Activated T-helper 1 cell treated with anti-CD3 and anti-CD28 coated beads, Interleukin-2, amount 50 U/mL, for 16 hours (primary cell): ENCODE measurements at places on chromosomes 1 and 21.

DNA sequence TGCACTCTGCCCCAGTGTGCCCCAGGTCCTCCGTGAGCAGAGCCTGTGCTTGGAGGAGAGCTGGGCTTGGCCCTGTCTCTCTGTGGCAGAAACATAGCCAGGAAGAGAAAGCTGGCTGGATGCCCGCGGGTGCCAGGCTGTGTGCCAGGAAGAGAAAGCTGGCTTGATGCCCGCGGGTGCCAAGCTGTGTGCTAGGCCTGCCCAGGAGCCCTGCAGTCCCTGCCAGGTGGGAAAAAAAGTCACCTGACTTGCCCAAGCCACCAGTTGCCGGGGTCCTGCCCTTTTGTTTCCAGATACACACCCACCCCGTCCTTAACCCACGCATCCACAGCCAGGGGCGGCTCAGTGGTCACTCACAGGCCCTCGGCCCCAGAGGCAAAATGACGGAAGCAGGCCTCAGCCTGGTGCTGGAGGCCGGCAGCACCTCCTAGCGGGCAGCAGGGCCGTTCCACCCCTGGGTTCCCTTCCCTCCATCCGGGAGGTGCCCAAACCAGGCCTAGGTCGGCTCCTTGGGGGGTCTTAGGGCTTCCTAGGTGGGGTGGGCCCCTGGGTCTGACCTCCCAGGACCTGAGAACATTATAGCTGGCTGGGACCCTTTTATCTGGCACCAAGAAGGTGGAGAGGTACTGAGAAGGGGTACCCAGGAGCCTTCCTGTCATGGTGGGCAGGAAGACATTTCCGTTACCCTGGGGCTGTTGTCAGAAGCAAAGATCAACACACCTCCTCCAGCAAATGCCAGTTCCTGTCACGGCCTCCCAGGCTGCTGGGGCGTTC, 9.1 kb downstream of the ITGB2 start:
- DNase-seq = no peak

DNA sequence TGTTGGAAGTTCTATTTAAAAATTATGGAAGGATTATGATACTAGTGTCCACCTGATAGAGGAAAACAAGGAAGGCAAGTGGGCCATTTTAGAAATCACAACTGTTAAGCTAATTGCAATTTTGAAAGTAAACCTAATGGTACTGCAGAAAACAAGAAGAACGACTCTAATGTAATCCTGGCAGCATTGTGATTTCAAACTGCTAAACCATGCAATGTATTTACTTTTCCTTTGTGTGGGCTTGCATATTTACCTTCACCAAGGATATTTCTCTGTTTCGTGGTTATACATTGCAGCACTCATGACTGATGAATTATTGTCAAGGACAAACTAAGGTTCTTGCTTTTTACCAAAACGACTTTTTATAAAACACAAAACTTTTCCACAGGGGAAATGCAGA, 88.1 kb downstream of the TM2D1 start:
- DNase-seq = no peak

DNA sequence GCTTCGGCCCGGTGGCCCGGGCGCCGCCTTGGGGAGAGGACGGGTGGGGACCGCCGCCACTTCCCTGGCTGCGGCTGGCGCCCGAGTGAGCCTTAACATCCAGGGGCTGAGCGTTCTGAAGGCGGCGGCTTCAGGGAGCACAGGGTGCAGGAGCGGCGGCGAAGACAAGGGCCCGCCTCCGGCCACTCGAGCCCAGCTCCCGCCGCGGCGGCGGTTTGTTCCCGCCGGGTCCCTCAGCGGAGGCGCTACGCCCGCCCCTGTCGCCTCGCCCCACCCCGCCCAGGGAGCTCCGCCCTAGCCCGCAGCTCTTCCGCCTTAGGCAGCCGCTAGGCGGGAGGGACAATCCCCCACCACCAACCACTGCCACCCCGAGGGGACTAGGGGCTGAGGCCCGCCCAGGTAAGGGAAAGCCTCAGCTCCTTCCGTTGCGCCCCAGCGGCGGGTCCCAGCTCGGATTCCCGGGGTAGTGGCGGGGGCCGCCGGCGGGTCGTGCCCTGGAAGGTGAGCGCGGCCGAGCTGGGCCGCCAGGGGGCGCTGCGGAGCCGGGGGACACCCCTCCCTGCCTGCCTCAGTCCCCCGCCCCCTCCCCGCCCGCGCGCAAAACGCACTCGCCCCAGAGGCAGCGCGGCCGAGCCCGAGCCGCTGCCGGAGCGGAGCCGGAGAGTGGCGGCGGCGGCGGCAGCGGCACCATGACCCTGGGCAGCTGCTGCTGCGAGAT, at the start of gene FOXD2:
Gene FOXD2 (plus strand): TSS at position 598 of the 718 bp plus-strand sequence. CDS start 92 bp downstream, at position 690.
- peak; percentile 91 for DNase-seq

DNA sequence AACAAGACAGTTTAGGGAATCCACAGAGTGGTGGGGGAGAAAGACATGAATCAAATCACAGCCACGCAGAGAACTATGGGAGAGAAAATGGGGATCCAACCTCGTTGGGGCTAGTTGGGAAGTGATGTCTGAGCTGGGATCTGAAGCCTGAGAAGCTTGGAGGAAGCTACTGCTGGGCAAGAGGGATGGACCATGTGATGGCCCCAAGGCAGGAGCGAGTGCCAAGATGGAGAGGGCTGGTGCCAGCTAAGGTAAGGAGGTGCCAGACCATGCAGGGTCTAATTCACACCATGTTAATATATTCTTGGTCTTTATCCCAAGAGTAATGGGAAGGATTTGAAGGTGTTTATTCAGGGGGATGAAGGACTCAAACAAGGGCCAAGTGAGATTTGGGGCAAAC, 18.2 kb upstream of the TCEA3 start:
- DNase-seq = no peak

GRCh38 chr1:22284906-22285548, 142.1 kb upstream of the WNT4 start:
- DNase-seq = no peak

DNA sequence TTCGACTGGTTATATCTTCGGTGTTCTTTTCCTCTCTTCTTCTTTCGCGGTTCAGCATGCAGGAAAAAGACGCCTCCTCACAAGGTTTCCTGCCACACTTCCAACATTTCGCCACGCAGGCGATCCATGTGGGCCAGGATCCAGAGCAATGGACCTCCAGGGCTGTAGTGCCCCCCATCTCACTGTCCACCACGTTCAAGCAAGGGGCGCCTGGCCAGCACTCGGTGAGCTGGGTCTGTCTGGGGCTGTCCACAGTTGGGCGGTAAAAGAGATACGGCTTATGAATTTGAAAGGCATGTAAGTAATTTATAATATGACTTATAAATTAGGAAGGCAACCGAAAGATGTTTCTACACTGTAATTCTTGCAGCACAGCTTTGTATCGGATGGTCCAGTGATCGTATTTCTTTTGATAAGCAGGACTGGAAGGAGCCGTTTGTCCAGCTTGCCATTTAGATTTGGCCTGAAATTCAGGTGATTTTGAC, 334 bp downstream of the CTH start:
- no peak for DNase-seq

DNA sequence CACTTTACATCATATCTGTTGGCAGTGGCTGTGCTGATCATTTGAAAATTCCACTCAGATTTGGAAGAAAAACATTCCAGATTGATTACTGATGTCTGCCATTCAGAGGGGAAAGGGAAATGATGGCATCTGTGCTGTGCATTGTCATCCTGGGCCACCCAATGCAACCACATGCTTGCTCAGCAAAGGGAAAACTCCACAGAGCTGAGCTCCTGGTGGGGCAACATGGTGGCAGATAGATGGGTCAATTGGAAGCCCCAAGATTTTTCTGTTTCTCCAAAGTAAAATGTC, 11.8 kb downstream of the OXCT2 start:
- DNase-seq = no peak

DNA sequence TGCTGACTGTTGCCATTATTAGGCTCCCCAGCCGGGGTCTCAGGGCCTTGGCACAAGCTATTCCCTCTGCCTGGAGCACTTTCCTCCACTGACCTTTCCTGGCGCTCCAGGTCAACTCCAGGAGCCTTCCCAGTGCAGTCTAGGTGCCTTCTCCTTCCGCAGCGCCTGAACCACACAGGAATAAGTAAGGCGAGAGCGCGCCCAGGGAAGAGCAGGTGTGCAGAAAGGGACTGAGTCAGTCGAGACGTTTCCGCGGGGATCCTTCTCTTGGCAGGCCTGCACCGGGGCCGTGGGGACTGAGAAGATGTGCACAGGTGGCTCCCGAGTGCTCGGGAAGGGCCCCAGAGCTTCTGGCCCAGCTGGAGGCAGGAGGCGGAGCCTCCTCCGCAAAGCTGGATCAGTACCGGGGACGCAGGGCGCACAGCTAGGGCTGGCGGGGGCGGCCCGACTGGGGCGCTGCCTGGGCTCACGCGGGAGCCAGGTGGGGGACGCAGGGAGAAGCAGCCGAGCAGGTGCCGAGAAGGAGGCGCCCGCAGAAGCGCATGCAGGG, 765 bp upstream of the BMP8A start:
- no peak for DNase-seq

DNA sequence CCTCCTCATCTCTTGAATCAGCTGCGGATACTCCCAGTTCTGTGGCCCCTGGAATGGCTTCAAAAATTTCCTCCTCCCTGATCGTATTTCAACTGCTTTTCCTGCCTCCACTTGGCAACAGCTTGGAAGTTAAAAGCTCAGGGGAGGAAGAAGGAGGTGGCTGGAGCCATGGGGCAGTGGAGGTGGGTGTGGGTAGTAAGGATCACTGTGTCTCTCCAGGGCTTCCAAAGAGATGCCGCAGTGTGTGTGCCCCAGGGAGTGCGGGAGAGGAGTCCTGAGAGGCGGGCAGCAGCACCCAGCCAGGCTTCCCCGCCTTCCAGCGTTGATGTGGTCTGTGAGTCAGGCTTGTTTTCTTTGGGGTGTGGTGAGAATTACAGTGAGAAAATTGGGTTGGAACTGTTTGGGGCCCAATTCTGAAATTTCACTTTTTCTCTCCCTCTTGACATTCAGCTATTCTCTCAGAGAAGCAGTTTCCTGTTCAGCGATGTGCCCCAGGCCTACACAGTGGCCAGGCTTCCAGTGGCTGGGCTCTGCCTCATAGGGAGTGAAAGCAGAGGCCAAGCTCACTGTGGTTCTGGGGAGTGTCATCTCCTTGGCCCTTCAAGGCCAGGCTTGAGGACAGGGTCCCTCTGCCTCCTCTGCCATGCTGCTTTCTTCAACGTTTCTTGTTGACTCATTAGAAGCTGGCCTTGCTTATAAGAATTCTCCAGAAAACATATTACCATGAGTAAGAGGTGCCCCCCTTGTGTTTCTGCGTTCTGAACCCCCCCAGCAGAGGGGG, 69.0 kb downstream of the PGM1 start:
- no peak for DNase-seq
